Ovary (tissue), 10 donors: ENCODE measurements at places on chromosomes 5 and 9. TPM values are rescaled to one million over a fixed set of nuclear protein-coding genes. Genes with fewer than 3 reads are reported as not detected.

DNA sequence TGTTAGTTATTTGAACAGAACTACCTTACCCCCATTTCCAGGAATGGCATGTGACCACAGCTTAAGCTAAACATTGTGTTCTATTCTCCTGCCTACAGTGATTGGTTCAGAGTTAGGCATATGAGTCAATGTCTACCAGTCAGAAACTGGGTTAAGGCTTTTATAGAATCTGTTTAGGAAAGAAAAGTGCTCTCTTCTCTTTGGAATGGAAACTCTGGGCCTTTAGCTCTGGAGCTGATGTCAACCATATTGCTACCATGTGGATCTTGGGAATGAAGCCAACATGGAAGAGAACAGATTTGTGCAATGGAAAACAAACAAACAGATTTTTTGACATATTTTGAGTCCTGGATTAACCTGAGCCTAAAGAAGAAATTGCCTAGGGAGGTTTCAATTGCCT lies 488.9 kb upstream of the TNC start:
- H3K4me3 ChIP-seq, result no peak overlapping the region
- H3K27ac ChIP-seq, result no peak overlapping the region
- no peaks in the 10 kb centered on the region for H3K27me3 ChIP-seq
- no peaks in the 10 kb centered on the region for H3K4me1 ChIP-seq
- DNase-seq, result no peak

DNA sequence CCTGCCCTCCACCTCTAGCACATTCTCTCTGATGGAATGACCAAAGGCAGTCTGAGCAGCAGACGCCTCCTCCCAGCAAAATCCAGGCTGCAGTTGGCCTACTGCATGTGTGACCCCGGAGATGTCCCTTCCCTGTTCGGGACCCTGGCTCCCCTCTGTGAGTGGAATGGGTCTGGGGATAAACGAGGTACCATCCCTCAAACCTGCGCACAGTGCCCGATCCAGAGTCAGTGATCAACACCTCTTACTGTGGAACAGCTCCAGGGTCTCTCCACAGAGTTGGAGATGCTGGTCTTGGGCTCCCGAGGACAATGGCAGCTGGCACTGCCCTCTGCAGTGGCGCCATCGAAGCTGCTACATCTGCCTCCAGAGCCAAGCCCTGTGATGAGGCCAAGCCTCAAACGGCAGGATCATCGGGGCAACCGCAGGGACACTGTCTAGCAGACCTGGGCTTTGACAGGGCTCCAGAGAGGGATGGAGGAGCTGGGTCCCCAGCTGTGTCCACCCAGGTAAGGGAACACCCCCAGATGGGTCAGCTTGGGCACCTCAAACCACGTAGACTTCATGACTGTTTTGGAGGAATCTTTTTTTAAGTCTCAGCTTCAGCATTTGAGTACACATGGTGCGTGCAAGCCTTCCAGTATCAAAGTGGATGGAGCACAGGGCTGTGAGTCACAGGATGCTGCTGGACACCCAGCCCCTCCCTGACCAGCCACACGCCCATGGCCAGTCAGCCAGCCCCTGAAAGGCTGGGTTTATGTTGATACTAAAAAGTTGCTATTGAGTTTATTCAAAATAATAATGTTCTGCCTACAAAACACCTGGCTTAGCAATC lies 13.0 kb downstream of the MED10 start:
- DNase-seq, result no peak
- H3K27me3 ChIP-seq, result no peaks in the 10 kb centered on the region
- no peak overlapping the region for H3K4me3 ChIP-seq
- no peaks in the 10 kb centered on the region for H3K36me3 ChIP-seq
- H3K4me1 ChIP-seq, result no peaks in the 10 kb centered on the region
- no peak overlapping the region for H3K27ac ChIP-seq

DNA sequence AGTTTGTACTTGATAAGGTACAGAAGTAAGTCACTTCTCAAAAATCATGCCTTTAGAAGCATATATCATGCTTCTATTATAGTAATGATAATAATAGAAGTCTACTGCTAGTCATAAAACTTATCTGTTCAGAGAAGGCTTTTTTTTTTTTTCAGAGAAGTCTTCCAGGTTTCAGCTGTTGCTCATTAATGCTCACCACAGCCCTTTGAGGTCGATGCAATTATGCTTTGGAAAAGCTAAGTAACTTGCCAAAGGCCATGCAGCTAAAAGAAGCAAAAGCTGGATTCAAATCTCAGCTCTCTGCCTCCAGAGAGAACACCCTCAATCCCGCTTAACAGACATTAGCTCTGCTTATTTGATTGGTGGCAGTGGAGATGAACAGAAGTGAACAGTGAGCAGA lies 150.8 kb downstream of the DOCK8 start:
- H3K4me3 ChIP-seq, result no peak overlapping the region
- H3K27me3 ChIP-seq, result no peaks in the 10 kb centered on the region
- H3K36me3 ChIP-seq, result no peaks in the 10 kb centered on the region

DNA sequence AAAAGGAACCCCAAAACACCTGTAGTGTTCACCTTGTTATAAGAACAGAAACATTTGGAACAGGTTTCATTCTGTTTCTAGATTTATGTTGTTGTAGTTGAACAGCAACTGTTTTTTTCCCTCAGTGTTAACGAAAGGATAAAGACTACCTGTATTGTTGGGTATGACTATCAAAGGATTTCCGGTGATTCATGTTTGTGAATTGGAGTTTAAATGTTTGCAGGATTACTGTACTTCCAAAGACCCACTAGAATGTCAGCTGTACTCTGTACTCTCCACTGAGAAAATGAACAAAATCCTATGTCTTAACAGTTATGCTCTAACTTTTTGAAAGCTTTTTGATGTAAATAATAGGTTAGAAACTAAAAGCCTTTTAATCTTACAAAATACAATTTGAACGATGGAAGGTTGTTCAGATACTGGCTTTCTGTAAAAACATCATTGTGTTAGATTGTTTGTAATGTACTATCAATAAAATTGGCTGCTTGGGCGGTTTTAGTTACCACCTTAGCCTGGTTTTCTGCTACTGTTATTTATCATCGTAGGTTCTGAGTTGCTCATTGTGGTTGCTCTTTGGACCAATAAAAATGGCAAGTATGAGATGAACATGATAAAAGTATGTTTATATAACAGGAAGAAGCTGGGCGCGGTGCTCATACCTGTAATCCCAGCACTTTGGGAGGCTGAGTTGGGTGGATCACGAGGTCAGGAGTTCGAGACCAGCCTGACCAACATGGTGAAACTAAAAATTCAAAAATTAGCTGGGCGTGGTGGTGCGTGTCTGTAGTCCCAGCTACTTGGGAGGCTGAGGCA lies 44.1 kb downstream of the DCP2 start:
- no peak overlapping the region for H3K4me3 ChIP-seq
- DNase-seq, result no peak
- H3K27ac ChIP-seq, result no peak overlapping the region
- H3K4me1 ChIP-seq, result no peaks in the 10 kb centered on the region
- no peaks in the 10 kb centered on the region for H3K27me3 ChIP-seq
- H3K36me3 ChIP-seq, result no peaks in the 10 kb centered on the region

DNA sequence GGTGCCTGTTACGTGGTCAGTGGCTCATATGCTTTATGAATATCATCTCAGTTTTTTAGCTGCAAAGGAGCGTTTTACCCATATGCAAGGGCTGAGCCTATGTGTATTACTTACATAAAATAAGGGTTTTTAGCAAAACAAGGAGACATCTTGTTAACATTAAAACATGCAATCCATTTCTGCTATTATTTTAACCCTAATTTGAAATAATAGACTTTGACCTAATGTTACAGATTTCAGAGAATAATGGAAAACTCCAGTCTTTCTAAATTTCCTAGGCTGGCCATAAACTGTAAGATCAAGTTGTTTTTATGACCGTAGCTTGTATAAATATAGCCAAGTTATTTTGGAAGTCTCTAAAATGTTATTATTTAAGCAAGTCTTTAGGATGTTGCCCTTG lies 121.1 kb upstream of the SEMA6A start:
- no peak overlapping the region for H3K4me3 ChIP-seq
- DNase-seq, result no peak
- no peaks in the 10 kb centered on the region for H3K36me3 ChIP-seq
- H3K27me3 ChIP-seq, result no peaks in the 10 kb centered on the region

- no peaks in the 10 kb centered on the region for H3K27me3 ChIP-seq
- peaks cover 3% of the 10 kb centered on the region for H3K4me1 ChIP-seq
- H3K36me3 ChIP-seq, result no peaks in the 10 kb centered on the region
Measured at GRCh38 chr5:167207081-167207480, 1084.4 kb upstream of the WWC1 start.

DNA sequence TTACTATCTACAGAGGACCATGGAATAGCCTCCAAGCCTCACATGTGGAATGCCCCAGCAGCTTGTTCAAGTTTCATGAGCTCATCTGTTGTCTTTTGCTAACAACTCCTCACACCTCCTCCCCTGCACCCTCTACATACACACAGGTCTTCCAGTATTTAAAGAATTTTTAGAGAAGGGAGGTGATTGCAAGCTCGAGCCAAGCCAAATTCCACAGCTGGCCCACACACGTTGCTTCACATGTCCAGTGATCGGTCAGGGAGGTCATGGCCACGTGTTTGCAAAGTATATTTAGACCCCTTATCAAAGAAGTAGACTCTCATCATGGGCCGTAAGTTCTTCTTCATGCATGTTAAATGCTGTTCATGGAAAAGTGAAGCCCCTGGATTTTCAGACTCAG lies 281.7 kb downstream of the OSTF1 start:
- no peak overlapping the region for H3K4me3 ChIP-seq
- H3K36me3 ChIP-seq, result no peaks in the 10 kb centered on the region
- no peaks in the 10 kb centered on the region for H3K27me3 ChIP-seq
- DNase-seq, result no peak
- peaks cover 3% of the 10 kb centered on the region for H3K4me1 ChIP-seq

- H3K4me3 ChIP-seq, result no peak overlapping the region
- no peaks in the 10 kb centered on the region for H3K27me3 ChIP-seq
- no peak overlapping the region for H3K27ac ChIP-seq
- DNase-seq, result no peak
Measured at GRCh38 chr5:116553366-116553765, 21.3 kb downstream of the SEMA6A start.

- H3K4me1 ChIP-seq, result no peaks in the 10 kb centered on the region
- no peaks in the 10 kb centered on the region for H3K36me3 ChIP-seq
- H3K27ac ChIP-seq, result no peak overlapping the region
- H3K4me3 ChIP-seq, result no peak overlapping the region
Measured at GRCh38 chr9:72431036-72431435, 66.0 kb upstream of the ZFAND5 start.

DNA sequence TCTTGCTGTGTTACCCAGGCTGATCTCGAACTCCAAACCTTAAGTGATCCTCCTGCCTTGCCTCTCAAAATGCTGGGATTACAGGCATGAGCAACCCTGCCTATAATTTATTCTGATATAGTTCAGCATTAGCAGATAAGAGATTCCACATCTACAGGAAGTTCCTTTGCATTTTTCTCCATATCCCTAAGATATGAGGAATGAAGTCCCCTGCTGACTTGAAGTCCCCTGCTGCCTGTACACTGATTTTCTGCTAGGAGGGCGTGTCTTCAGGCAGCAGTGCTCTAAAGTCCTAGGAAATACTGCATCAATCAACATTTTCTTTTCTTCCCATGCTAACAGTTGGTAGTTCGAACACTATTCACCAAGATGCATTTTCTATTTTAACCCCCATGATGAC lies 105.8 kb downstream of the ARHGAP26 start:
- no peaks in the 10 kb centered on the region for H3K27me3 ChIP-seq
- no peak for DNase-seq
- no peak overlapping the region for H3K27ac ChIP-seq
- H3K4me1 ChIP-seq, result peaks cover 3% of the 10 kb centered on the region
- H3K36me3 ChIP-seq, result no peaks in the 10 kb centered on the region
- H3K4me3 ChIP-seq, result no peak overlapping the region

DNA sequence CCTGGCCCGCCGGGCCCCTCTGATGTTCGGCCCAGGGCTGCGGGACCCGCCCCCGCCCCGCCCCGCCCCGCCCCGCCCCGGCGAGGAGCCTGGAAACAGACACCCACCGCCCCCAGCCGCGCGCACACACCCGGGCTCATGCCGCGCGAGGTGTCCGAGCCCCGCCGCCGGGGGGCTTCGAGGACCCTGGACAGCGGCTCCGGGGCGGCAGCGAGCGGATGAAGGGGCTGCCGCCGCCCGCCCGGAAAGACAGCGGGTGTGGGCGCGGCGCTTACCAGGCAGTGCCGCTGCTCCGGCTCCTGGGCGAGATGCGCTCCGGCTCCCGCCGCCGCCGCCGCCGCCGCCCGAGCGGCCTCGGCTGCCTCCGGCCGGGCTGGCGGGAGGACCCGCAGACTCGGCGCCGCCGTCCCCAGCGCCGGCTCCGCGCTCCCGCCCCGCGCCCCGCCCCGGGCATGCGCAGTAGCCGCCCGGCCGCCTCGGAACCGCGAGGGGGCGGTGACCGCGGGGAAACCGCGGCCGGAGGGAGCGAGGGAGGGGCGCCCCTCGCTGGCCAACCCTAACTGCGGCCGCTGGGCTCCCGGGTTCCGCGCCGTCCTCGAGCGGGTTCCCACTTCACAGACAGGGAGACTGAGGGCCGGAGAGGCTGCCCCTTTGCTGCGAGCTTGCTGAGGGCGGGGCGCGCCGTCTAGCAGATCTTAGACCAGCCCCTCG lies at the start of gene GPRIN1:
Gene GPRIN1 (minus strand): TSS at position 433 of the 711 bp plus-strand sequence. CDS start 10,322 bp downstream, outside the sequence.
- peaks cover 4% of the 10 kb centered on the region for H3K4me1 ChIP-seq
- peaks cover 2% of the 10 kb centered on the region for H3K27me3 ChIP-seq
- peak within 1 kb of the TSS; percentile 11 for H3K4me3 ChIP-seq
- H3K27ac ChIP-seq, result no peak within 1 kb of the TSS

DNA sequence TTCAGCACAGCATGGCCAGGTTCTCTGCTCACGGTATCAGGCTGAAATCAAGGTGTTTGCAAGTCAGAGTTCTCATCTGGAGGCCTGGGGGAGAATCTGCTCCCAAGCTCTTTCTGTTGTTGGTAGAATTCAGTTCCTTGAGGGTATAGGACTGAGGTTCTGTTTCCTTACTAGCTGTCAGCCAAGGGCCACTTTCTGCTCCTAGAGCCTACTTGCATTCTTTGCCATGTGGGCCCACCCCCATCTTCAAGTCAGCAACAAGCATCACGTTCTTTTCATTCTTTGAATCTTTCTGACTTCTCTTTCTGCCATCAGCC lies 7.4 kb upstream of the CDC42SE2 start:
- no peaks in the 10 kb centered on the region for H3K27me3 ChIP-seq
- H3K27ac ChIP-seq, result no peak overlapping the region
- no peaks in the 10 kb centered on the region for H3K36me3 ChIP-seq
- H3K4me1 ChIP-seq, result peaks cover 4% of the 10 kb centered on the region

- DNase-seq, result no peak
- H3K27me3 ChIP-seq, result no peaks in the 10 kb centered on the region
- no peak overlapping the region for H3K27ac ChIP-seq
- H3K4me3 ChIP-seq, result no peak overlapping the region
- no peaks in the 10 kb centered on the region for H3K36me3 ChIP-seq
- peaks cover 12% of the 10 kb centered on the region for H3K4me1 ChIP-seq
Measured at GRCh38 chr9:34555936-34556525, 33.2 kb upstream of the ENHO start.

- H3K36me3 ChIP-seq, result no peaks in the 10 kb centered on the region
- no peak overlapping the region for H3K4me3 ChIP-seq
- H3K27ac ChIP-seq, result no peak overlapping the region
- no peaks in the 10 kb centered on the region for H3K27me3 ChIP-seq
Measured at GRCh38 chr5:168023191-168023590, 268.3 kb upstream of the WWC1 start.

EIF4E1B gene
- total RNA-seq, result not detected

PNPLA7 gene
- total RNA-seq, result 11.4 TPM

FOXD4L5 gene
- not detected for total RNA-seq

NR2F1 gene
- total RNA-seq, result 179 TPM

SPOCK1 gene
- total RNA-seq, result 2.0 TPM

GRIN3A gene
- total RNA-seq, result 0.13 TPM

ITGA2 gene
- 1.7 TPM for total RNA-seq
